C1 segment of cervical spinal cord (tissue), 14 donors: ENCODE measurements at places on chromosomes 2 and 18.

- no peak for DNase-seq
Measured at GRCh38 chr2:134451347-134451630, 197.4 kb downstream of the MGAT5 start.

GRCh38 chr2:112706170-112706664 is 14.6 kb upstream of the NT5DC4 start:
- no peak for DNase-seq

DNA sequence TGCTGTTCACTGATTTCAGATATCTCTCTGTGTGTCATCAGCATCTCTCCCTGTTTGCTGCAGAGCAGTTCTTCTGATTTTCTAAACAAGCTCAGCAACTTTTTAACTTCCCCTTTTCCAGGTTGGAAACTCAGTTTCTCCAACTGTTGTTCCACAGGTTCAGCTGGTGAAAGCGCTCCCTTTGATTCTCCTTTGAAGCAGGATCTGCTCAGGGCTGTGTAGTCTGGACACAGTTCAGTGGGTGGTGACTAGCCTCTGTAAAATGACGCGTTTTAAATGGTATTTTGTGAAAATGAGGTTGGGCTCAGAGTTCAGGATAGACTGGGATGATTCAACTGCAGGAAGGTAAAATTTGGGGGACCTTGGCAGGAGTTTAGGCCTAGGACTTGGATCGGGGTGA is 106.3 kb downstream of the TRIM43 start:
- no peak for DNase-seq

GRCh38 chr2:55136138-55136541 is 85.9 kb upstream of the RTN4 start:
- DNase-seq: no peak

DNA sequence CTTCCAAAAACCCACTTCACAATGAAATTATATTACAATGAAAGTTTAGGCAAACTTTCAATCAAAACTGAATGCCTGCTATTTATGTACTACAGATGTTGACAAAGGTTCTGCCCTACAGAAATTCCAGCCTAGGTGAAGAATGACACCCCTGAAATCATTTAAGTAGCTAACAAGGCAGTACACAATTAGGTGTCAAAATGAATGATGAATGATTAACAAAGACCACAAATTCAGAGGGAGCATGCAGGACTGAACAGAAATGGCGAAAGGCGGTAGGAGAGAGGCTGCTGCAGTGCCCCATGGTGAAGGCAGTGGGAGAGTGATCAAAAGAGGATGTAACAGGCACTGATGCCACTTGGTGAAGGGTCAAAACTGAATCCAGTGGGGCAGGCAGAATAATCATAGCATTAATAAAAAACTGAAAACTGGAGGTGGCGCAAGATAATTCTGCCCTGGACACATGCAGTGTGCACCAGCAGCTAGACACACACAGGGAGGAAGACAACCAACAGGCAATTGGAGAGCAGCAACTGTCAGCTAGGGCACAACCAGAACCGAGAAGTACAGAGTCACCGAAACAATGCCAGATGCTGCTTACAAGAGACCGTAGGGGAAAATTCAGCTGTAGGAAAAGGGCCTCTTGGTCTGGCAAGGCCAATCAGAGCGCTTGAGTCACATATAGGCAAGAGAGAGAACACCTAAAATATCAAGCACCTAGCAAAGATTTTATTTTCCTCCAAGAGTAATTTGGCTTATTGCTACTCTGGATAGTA is 4.5 kb downstream of the TMEM131 start:
- DNase-seq: no peak
